ENCODE measurements at places on chromosomes 13 and 19. TPM values are rescaled to one million over a fixed set of nuclear protein-coding genes. Genes with fewer than 3 reads are reported as not detected.

Gene SLC6A16
- total RNA-seq, result 0.09 TPM

Gene ZNF256
- 6.3 TPM for total RNA-seq

Gene AMER2
- under 0.01 TPM for total RNA-seq

Gene APOC4
- not detected for total RNA-seq

Gene CDK8
- 16.1 TPM for total RNA-seq

Gene ZNF835
- total RNA-seq, result not detected

Gene HSD17B14
- 5.5 TPM for total RNA-seq

Gene SKA3
- total RNA-seq, result 1.3 TPM

Gene PRKD2
- total RNA-seq, result 14.5 TPM

Gene LSR
- total RNA-seq, result 0.47 TPM

Gene FGF14
- 3.0 TPM for total RNA-seq

Gene KLK14
- not detected for total RNA-seq

Gene UQCRFS1
- 26.0 TPM for total RNA-seq

Gene C19orf85
- total RNA-seq, result not detected

Gene KLK3
- 0.09 TPM for total RNA-seq

Gene APC2
- 0.63 TPM for total RNA-seq

Gene C2CD4C
- under 0.01 TPM for total RNA-seq

Gene KCNK6
- 2.0 TPM for total RNA-seq

Gene PSG3
- total RNA-seq, result not detected

Gene BCAM
- 6.6 TPM for total RNA-seq

Gene AP1M1
- 66.0 TPM for total RNA-seq
